ENCODE measurements at places on chromosomes 16 and 17. TPM values are rescaled to one million over a fixed set of nuclear protein-coding genes. Genes with fewer than 3 reads are reported as not detected.

DNA sequence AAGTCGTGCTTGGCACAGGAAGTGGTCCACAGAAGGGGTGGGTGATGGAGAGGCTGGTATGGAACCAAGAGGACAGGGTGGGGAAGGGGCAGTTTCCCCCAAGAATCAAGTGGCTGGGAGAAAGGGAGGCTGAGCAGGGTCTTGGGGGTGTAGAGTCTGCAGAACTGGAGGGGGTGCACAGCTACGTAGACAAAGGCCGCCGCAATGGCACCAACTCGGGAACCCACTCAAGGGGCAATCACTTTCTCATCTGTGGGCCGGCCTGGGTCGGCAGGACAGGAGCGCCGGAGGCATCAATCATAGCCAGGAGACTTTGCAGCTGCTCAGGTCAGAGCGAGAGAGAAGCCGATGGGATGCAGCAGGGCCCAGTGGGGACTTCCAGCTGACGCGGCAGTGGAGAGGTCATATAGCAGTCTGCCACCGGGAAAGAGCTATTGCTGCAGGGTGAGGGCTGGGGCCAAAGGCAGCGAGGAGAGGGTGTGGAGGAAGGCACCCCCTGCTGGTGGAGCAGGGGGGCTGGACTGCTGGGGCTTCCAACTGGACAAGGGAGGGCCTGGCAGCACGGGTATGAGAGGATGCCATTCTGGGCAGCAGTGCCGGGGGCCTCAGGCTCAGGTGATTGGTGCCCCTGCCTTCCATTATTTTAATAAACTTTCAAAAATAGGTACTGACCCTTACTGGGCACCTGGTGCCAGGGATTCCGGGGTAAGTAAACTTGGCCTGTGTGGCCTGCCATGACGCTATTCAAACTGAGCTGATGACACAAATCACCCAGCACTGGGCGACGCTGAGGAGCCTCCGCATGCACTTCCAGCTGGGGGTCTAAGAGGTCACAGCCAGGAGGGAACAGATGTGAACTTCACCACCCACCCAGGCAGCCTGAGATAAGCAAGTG lies 52.5 kb upstream of the MTSS2 start:
- DNase-seq = no peak

DNA sequence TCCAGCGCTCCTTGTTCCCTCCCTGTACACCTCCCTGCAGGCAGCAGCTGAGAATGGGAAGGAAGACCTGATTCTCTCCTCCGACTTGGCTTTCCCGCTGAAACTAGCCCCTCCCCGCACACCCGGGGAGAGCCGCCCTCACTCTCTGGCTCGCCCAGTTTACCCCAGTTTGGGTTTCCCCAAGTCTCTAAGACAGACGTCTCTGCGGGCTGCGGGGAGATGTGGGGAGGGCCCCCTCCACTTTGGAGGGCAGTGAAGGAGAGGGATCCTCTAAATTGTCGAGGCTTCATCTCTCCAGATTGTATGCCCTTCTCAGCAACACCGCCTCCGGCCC lies 797 bp downstream of the GRB7 start:
- no peak for DNase-seq

DNA sequence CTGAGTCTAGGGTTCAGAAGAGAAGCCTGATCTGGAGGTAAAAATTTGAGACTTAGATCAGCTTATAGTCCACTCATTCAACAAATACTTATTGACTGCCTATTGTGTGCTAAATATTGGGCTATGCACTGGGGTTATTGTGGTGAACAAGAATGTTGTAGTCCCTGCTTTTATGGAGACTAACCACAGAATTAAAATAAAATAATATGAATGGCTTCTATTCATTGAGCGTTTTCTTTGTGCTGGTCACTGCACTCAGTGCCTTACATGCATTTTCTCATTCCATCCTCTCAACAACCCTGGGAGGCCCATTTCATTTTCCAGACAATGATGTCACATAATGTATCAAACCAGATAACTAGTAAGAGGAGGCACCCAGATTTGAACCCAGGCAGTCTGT lies 4.8 kb downstream of the NEK8 start:
- DNase-seq = no peak

DNA sequence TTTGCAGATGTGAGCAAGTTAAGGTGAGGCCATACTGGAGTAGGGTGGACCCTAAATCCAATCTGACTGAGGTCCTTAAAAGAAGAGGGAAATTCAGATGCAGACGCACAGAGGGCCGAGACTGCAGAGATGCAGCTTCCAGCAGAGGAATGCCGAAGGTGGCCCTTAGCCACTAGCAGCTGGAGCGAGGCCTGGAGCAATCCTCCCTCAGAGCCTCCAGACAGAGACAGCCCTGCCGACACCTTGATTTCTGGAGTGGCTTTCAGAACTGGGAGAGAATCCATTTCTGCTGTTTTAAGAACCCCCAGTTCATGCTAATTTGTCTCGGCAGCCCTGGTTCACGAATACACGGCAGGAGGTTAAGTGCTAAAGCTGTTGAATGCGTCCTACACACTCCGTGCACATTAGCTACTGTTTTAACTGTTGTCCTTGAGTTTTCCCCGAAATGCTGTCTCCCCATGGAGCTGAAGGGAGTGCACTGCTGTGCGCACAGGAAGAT lies 135.5 kb downstream of the IRF8 start:
- DNase-seq = peak; percentile 18

GRCh38 chr16:85326113-85326793 lies 214.0 kb upstream of the CIBAR2 start:
- DNase-seq = no peak

- DNase-seq = no peak
Observed at GRCh38 chr17:73875346-73875745, 231.1 kb upstream of the SDK2 start.

DNA sequence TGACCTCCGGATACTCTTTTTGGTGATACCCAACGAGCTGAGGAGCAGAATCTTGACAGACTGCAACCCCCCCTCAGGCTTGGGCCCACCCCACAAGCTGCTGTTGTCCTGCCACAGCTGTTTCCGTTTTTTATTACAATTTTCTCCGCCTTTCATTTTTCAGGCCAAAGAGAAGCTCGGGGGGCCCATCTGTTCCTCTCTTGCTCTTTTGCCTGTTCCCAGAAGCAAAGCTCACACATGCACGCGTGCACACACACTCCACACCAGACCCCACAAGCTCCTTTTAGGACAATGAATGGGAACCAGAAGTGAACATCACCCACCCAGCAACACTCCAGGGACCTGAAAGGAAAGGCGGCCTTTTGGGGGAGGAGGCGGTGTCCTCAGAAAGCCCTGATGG lies 16.3 kb downstream of the SOX9 start:
- DNase-seq = no peak

- DNase-seq = no peak
Observed at GRCh38 chr16:86874141-86874540, 295.8 kb downstream of the FOXL1 start.

Gene LAT
- total RNA-seq = 9.4 TPM

- DNase-seq = no peak
Observed at GRCh38 chr16:88767546-88768070, 17.4 kb downstream of the PIEZO1 start.

DNA sequence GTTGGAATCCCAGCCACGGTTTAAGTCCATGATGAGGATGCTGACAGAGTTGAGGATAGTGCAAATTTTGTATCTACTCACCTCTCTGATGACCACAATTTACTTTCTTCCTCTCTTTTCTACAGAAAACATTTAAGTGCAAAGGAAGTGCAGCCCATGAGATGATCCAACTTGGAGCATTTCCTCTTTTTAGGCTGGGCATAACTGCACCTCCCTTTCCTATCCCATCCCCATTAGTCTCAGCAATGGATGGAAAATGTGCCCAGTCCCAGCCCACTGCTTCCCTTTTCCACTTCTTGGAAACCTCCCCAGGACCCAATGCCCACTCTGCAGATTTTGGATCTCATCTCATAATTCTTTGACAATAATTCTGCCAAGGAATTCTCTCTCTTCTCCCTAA lies 16.6 kb upstream of the CCL8 start:
- DNase-seq = no peak

DNA sequence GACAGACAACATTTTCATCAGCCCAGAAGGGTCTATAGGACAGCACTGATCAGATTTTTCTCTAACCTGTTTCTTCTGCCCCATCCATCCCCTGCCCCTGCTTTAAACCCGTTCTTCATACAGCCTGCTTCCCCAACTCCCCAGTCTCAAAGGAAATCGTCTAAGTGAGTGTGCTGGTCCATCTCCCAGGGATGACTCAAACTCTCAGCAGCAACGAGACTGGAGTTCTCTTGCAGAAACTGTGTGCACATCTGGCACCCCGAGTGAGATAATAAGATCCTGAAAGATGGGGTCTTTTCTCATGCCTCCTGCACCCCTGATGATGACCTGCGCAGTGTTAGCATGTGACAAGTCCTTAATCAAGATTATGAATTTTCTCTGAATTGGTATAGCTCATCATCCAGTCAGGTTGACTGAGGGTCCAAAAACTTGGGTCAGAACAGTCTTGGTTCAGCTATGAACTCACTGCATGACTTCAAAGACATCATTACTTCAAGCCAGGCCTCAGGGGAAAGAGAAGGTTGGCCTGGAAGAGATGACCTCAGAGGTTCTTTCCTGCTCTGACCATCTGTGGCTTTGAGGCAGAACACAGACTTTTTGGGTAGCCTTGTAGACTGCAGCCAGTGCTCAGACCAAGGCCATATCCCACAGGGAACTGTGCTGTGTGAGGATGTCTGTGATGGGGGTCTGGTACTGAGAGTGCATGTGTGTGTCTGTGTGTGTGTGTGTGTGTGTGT lies 117.9 kb downstream of the SPACA3 start:
- no peak for DNase-seq

Gene KCTD19
- total RNA-seq = not detected

Gene KRT12
- not detected for total RNA-seq

- no peak for DNase-seq
Observed at GRCh38 chr16:70417661-70418060, 21.2 kb downstream of the ST3GAL2 start.

DNA sequence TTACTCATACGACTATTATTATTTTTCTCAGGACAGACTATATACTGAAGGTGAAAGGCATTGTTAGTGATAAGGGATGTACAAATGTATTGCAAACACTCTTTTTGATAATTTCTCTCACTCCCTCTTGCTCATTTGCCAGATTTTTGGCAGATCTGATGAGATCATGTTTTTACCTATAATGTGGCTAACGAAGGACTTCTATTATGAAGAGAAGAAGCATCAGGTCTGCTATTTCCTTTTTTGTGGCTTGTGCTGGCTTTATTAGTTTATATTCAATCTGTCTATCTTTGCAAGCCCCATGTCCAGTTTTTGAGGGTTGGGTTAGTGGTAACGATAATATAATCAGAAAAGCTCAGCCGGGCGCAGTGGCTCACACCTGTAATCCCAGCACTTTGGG lies 22.5 kb upstream of the SCIMP start:
- no peak for DNase-seq

DNA sequence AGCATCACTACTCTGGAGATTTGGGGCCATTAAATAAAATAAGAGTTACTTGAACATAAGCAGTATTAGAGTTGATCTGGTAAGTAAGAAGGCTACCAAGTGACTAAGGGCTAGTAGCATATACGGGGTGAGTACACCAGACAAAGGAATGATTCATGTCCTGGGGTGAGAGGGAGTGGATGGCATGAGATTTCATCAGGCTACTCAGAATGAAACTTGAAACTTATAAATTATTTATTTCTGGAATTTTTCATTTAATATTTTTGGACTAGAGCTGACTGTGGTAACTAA lies 2.3 kb downstream of the SLFN5 start:
- DNase-seq = no peak

DNA sequence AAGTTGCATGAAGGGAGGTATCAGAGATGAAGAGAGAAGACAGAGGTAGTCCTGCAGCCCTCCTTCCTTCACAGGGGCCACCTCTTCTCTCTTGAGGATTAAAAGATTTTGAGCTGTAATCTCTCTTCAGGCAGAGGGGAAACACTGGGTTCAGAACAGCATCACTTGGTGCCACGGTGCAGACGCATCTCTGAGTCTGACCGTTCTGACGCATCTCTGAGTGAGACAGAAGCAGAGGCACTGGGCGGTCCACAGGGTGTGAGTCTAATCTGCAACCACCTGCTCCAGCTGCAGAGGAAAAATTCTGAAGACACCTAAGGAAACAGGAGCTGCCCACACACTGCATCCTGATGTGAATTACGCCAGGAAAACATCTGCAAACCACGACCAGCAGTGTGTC lies 5.3 kb upstream of the KRT37 start:
- no peak for DNase-seq

DNA sequence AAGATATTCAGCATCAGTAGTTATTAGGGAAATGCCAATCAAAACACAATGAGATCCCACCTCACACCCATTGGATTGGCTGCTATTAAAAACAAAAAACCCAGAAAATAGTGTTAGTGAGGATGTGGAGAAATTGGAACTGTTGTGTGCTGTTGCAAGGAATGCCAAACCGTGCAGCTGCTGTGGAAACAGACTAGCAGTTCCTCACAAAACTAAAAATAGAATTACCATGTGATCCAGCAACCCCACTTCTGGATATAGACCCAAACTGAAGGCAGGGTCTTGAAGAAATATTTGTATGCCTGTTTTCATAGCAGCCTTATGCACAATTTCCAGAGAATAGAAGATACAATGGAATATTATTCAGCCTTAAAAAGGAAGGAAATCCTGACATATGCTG lies 46.0 kb downstream of the FOXK2 start:
- DNase-seq = no peak

- no peak for DNase-seq
Observed at GRCh38 chr16:87541872-87542234, 49.0 kb upstream of the ZCCHC14 start.

DNA sequence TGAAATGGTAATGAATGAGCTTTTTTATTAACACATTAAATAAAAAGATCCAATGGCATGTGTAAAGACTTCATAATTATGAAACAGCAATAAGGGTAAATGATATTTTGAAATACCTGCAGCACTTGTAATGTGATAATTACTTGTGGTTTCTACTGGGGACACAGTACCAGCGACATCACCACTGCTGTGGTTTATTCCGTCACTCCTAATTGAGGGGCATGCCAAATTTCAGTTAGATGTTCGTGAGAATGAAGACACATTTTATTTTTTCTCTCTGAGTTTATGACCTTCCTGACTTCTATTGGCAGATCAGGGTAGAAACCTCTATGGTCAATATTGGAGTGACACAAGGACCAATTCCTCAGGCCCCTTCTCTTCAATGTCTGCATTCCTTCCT lies 131.9 kb upstream of the XYLT1 start:
- no peak for DNase-seq

- DNase-seq = peak; percentile 59
Observed at GRCh38 chr16:88700636-88701482, 5.3 kb downstream of the RNF166 start.

Gene KRTAP2-3
- not detected for total RNA-seq

DNA sequence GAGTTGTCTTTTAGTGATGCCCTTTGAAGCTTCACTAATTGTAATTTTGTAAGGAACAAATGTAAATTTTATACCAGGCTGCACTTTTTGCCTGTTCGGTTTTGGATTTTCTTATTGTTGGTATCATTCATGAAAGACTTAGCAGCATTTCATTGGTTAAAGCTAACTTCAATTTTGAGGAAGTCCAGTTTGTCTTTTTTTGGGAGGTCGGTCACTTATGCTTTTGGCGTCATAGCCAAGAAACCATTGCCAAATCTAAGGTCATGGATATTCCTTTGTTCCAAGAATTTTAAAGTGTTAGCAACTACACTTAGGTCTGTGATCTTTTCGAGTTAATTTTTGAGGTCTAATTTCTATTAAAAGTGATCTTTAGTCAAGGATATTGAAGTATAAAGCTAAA lies 77.1 kb downstream of the PRKCA start:
- no peak for DNase-seq

Gene CLEC18C
- total RNA-seq = 3.4 TPM

Gene MMP25
- total RNA-seq = 0.45 TPM

Gene TMEM88
- total RNA-seq = 6.9 TPM

- DNase-seq = no peak
Observed at GRCh38 chr16:72372087-72373045, 200.4 kb upstream of the PMFBP1 start.
